Gastrocnemius medialis (tissue), 4 donors: ENCODE measurements at places on chromosomes 11 and 22.

- peak; percentile 30 for DNase-seq
Observed at GRCh38 chr11:68081691-68082090, 39.5 kb downstream of the CHKA start.

GRCh38 chr22:37020192-37020479 lies 594 bp downstream of the MPST start:
- DNase-seq = peak; percentile 29

DNA sequence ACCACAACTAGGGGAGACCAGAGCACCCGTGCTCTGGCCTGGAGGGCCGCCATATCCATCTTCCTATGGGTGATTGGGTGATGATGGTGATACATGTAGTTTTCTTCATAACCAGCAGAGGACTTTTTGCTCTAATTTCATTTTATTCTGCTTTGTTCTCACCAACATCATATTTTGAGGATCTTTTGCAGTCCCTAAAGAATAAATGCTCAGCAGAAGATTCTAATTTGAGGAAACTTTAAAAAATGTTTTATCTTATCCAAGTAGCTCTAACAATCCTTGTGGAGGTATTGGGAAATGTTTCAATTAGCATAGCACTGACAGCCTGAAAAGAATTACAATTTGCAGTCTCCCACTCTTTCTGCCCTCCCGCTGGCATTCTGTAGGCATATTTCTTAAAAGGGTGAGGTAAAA lies 544.0 kb downstream of the NTM start:
- no peak for DNase-seq

DNA sequence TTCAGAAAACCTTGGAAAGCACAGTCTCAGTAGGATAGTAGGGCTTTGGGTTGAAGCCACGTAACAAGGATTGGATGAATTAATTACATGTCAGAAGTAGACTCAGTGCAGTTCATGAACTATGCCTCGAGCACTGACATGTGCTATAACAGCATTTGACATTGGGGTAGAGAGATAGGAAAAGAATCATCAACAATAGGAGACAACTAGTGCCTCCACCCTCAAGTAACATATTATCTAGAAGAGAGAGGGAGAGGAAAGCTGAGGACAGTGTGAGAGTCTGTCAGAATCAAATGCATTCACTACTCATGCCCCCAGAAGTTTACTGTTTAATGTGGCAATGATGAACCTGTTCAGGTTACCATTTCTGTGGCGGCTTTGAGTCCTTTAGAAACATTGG lies 26.4 kb downstream of the MMP13 start:
- no peak for DNase-seq

GRCh38 chr11:94849839-94850238 lies 81.7 kb downstream of the AMOTL1 start:
- no peak for DNase-seq

- no peak for DNase-seq
Observed at GRCh38 chr22:37226514-37226913, 14.2 kb upstream of the SSTR3 start.

DNA sequence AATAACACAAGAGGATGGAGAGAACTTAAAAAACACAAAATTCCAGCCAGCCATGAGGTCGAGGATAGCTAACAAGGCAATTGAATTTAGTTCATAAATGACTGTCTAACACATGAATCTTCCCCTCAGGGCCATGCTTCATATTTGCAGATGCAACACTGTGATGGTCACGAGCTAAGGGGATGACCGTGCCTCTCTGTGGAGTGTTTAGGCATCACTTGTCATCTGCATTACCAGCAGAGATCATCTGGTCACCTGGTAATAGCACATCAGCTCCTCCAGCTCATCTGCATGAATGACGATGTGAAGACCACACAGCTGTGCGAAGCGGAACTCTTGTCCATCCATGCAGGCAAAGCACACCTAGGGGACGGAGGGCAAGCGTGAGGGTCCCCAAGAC lies 20.9 kb upstream of the SLC25A1 start:
- DNase-seq = no peak

DNA sequence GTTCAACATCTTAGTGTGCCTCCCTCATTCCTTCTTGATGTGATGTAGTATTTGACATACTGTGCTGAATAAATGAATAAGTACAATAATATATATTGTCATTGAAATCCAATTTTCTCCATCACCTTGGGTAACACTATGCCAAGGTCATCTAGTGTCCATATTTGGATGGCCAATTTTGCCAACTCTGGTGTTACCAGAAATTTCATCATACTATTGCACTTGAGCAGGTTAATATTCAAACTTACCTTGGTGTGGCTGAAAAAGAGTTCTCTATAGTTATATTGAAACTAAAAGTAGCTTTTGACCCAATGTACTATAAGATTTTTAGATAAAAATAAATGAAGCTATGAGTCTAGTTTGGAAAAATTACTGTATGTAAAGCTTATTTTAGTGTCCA lies 98.2 kb upstream of the SLC6A5 start:
- DNase-seq = no peak

GRCh38 chr11:116065191-116065895 lies 561.1 kb upstream of the CADM1 start:
- no peak for DNase-seq

- no peak for DNase-seq
Observed at GRCh38 chr22:47929646-47930185, 1167.3 kb downstream of the TBC1D22A start.

- no peak for DNase-seq
Observed at GRCh38 chr11:8705146-8705545, 22.6 kb downstream of the RPL27A start.

DNA sequence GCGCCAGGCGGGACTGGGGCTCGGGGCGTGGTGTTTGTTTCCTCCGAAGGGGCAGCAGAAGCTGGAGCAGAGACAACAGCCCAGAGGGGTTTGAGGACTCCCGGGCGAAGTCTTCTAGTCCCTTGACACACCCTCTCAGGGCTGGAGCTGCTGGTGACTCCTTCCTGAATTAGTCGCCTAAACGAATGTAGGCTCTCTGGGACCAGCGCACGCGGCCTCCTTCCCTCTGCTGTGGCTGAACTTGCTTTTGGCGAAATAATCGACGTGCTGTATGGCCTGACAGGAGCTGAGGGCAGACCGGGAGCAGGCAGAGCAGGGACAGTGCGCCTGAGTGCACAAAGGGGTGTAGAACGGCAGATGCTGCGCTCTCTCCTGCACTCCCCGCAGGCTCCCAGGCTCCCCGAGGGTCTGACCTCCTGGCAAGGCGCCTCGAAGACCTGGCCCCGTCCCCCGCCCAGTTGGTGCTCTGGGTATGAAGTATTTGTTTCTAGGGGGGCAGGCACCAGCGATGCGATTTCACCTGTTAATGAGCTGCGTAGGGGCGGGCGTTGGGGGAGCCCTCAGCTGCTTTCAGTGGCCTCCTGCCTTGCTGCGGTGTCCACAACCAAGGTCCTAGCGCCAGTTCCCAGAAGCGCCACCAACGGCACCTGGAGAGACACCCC lies 5.3 kb downstream of the SLC17A6 start:
- no peak for DNase-seq
